Fibroblast of skin of abdomen (primary cell): ENCODE measurements at places on chromosomes 13 and 19.

DNA sequence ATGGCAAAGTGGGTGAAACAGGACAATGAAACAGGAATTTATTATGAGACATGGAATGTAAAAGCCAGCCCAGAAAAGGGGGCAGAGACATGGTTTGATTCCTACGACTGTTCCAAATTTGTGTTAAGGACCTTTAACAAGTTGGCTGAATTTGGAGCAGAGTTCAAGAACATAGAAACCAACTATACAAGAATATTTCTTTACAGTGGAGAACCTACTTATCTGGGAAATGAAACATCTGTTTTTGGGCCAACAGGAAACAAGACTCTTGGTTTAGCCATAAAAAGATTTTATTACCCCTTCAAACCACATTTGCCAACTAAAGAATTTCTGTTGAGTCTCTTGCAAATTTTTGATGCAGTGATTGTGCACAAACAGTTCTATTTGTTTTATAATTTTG, 8.6 kb downstream of the CLN5 start:
- no peak for DNase-seq

DNA sequence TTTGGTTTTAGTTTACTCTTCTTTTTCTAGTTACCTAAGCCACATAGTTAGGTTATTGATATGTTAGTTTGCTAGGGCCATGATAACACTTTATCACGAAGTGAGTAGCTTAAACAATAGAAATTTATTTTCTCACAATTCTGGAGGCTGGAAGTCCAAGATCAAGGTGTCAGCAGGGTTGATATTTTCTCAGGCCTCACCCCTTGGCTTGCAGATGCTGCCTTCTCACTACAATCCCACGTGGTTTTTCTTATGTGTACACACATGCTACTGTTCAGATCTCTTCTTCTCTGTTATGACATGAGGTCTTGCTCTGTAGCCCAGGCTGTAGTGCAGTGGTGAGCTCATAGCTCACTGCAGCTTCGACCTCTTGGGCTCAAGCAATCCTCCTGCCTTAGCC, 7.8 kb upstream of the URI1 start:
- DNase-seq = no peak

DNA sequence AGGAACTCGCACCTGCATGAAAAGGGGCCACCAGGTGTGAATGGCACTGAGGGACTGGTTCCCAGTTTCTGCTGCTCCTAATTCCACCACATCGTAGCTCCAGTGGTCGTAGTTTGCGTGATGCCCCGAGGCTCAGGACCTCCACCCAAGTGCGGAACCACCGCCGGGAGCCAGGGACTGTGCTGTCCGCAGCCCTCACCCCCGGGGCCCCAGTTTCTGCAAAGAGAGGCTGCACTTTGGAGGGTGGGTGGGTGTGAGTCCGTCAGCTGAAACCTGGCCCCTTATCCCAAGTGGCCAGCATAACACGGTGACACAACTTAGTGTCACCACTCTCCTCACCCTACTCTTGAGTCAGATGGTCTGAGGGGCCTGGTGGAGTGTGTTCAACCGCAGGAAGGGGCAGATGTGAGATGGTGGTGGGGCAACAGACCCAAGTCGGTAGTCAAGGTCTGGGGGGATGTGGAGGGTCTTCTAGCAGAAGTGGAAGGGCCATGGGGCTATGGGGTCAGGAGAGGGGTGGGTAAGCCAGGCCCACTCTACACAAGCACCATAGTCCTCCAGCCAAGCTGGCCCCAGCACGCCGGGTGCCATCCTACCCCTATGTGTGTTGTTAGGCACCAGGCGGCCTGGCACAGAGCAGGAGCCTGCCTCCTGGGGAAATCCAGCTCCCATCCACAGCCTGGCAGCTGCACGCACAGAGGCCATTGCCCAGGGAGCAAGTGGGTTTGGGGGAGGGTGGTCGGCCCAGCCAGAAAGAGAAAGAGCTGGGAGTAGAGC, 1301.6 kb downstream of the UQCRFS1 start:
- DNase-seq = no peak

GRCh38 chr13:113783966-113784644, 25.1 kb downstream of the TMEM255B start:
- DNase-seq = no peak

DNA sequence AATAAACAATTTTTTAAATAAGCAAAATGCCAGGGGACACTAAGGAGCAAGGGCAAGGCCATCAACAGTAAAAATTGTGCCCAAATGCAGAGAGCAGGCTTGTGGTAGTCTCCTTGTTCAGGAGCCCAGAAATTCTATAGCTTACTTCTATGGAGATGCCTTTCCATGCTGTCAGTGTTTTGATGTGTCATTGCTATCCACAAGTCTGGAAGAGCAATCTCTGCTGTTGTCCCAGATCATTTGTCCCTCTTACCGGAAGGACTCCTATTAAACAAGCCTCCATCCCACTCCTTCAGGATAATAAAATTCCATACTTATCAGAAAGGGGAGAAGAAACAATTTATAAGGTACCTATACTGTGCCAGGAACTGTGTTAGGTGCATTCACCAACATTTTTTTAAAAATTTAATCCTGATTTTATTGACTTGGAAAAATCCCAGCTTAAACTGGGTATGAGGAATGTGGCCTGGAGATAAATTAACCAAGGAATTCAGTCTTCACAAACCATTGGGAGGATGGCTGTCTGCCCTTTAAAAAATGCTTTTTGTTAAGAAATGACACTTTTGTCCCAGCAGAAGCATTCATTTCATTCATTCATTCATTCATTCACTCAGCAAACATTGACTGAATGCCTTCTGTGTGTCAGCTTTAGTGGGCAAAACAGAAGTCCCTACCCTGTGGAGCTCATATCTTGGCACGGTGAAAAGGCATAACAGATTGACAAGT, 26.8 kb upstream of the CYSLTR2 start:
- DNase-seq = no peak

DNA sequence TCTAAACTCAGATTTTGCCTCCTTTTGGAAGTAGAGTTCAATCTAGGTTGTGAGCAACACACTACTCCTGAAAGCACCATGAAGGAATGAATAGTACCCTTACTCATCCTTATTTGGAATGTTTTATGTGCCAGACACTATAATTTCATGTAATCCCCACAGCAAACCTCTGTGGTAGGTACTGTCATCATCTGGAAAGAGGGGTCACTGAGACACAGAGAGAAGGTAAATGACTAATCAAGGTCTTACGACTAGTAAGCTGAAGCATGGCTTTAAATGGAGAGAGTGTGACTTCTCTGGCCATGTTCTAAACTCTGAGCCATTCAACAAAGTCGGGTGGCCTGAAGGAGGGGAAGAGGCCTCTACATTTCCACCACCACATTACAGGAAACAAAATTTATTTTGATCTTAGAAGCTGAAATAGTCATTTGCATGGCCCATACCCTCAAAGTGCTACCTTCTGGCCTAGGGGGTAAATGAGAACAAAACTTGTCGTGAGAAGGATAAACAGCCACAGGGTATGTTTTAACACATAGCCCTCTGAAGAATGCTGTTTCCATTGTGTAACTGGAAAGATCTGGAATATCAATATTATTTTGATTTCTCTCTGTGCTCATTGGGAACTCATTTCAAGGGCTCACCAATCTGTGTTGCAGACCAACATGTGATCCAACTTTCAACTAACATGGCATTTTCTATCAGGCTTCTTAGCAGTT, 180.8 kb upstream of the RFC3 start:
- DNase-seq = peak; percentile 55

GRCh38 chr13:33583398-33583797, 234.6 kb upstream of the RFC3 start:
- DNase-seq = no peak

DNA sequence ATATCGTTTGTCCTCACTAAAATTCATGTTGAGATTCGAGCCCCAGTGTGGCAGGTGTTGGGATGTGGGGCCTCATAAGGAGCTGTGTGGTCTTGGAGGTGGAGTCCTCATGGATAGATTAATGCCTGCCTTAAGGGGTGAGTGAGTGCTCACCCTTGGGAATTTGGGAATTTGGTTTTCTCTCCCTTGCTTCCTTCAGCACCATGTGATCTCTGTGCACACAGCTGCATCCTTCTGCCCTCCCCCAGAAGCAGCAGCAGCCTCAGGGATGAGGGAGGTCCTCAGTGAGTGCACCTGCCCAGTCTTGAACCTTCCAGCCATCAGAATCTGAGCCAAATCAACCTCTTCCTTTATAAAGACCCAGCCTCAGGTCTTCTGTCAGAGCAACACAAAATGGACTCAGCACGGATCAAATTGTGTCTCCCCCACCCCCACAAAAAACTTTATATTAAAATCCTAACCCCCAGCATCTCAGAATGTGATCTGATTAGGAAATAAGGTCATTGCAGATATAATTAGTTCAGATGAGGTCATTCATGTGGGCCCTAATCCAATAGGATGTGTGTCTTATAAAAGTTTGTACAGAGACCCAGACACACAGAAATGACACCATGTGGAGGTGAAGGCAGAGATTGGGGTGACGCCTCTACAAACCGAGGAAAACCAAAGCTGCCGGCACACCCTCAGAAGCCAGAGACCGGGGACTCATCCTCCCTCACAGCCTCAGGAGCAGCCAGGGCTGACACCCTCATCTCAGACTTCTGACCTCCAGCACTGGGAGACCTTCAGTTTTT, 12.9 kb downstream of the CYTH2 start:
- DNase-seq = peak; percentile 34

DNA sequence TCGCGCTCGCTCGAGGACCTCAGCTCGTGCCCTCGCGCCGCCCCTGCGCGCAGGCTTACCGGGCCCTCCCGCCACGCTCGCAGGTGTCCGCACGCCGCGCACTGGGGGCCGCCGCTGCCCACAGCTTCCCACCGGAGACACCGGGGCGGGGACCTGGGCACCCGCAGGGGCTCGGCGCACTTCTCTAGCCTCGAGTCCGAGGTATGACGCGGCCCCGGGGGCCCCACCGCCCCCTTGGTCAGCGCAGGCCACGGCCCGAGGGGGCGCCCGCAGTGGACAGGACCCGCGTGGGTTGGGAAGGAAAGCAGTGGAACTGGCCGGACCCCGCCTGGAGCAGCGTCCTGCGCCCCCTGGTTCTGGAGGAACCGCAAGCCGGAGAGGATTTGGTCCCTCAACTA, 2.1 kb upstream of the GRWD1 start:
- no peak for DNase-seq

DNA sequence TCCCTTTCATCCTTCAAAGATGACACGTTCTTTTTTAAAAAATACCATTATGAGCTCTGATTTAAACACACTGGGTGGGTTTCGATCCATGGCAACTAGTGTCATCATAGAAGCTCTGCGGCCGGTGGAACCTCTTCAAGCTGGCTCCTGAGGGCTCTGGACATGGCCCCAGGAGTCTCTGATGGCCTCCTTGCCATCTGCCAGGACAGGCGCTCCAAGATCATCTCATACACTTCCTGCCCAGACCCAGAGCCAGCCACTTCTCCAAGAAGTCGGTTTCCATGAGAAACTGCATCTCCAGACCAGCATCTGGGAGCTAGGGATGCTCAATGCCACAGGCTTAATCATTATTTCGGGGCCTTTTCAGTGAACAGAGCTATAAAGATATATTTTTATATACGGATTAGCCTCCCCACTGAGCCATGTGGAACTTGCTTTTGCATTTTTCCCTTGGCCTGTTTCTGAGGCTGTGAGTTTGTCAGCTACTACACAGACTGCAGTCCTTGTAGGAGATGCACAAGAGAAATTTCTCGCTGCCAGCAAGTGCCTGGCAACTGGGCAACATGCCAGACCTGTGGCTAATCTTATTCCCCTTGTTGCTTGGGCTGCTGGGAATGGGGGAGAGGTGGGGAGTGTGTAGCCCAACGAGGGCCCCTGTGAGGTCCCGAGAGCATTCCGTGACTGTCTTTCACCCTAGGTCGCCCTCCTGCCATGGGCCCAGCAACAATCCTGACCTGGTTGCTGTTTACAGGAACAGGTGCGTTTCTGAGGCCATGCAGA, 15.9 kb downstream of the SUGP1 start:
- DNase-seq = no peak
